ENCODE measurements at places on chromosomes 11 and 22.
A peak's percentile ranks its signal among the peaks of the same experiment; 100 is the strongest.

GRCh38 chr11:65591939-65592857, 3.4 kb downstream of the KCNK7 start:
- no peak for DNase-seq

DNA sequence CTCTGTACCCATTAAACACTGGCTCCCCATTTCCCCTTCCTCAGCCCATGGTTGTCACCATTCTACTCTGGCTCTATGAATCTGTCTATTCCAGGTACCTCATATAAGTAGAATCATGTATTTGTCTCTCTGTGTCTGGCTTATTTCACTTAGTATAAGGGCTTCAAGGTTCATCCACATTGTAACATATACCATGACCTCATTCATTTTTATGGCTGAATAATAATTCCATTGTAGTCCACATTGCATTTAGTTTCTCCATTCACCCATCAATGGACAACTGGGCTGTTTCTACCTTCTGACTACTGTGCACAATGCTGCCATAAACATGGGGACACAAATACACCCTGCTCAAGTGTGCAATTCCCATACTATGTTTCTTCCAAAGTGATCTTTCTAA, 97.3 kb downstream of the MICAL3 start:
- no peak for DNase-seq

GRCh38 chr11:90849312-90849711, 626.5 kb upstream of the CHORDC1 start:
- DNase-seq, result no peak

DNA sequence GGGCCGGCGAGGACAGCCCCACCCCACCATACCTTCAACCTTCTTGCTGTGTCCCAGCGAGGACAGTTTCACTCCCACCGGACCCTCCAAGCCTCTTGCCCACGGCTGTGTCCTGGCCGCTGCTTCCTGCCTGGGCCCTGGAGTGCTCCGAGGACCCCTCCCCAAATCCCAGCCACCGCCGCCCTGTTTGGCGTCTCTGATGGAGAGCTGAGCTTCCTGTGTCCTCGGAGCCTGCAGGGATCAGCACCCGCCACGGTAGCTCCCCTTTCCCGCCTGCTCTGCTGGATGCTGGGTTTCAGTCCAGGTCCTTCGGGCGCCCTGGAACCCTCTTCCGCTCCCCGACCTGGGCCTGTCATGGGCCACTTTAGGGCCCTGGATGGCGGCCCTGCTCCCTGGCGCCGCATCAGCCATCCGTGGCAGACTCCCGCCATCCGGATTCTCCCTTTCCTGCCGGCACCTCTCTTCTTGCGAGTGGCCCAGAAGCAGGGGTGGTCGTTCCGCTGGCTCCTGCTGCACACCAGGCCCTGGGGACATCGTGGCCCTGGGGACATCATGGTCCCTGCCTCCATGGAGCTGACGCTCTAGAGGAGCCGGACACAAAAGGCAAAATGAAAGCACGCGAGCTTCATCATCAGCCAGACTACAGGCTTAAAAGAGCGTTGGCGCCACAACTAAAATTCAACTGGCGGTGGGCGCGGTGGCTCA, 34.3 kb upstream of the GAL start:
- DNase-seq, result no peak

- DNase-seq, result peak; percentile 83
Measured at GRCh38 chr11:9613830-9614762, 40.6 kb downstream of the WEE1 start.

- no peak for DNase-seq
Measured at GRCh38 chr22:40535642-40536041, 100.9 kb downstream of the MRTFA start.

DNA sequence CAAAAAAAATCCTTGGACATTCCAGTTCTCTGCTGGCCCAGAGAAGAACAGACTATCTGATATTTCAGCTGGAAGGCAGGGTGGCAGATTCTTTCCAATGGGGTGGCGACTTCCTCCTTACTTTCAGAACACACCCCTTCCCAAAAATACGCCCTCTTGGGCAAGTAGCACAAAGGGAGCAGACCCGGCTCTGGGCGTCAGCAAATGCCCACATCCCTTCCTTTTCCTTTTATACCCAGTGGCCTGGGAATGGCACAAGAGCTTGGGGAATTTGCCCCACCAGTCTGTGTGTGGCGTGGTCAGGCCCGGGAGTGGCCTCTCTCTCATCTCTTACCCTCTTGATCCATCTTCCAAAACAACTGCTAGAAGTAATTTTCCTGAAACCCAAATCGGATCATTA, 33.0 kb upstream of the NUP160 start:
- no peak for DNase-seq

GRCh38 chr11:76662656-76663485, 7.7 kb downstream of the LRRC32 start:
- DNase-seq, result no peak

- DNase-seq, result no peak
Measured at GRCh38 chr22:33335611-33336279, 277.6 kb upstream of the SYN3 start.

DNA sequence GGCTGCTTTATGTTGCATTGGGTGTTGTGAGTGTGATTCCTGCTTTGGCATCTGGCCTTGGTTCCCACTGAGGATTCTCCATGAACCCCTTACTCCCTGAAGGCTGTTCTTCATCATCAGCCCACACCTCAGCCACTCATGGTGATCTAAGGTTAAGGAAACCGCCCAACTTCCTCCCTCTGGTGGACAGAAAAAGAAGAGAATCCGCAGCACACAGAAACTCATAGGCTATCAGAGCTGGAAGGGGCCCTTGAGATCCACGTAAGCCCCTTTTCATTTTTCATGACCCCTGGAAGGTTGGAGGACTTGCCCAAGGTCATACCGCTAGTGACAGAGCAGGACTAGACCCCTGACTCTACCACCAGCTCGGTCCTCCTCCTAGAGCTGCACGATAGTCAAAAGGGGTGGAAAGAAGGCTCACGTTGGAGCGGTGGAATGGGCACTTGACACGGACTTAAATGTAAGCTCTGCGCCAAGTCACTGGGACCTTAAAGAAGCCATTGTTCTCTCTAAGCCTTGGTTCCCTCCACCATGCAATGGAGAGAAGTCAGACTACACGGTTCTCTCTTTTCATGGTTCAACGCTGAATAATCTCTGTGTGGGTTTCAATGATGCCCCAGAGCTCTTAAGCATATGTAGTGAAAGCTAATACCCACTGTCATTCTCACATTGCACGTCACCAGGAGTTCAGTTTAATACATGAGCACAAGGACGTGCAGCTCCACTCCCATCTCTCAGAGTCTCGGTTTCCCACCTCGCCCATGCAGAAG, 83.6 kb upstream of the CRTAM start:
- DNase-seq, result peak; percentile 49

- DNase-seq, result no peak
Measured at GRCh38 chr11:17186932-17187692, 20.7 kb downstream of the PIK3C2A start.

- DNase-seq, result no peak
Measured at GRCh38 chr11:75907906-75908527, 93.0 kb downstream of the UVRAG start.

DNA sequence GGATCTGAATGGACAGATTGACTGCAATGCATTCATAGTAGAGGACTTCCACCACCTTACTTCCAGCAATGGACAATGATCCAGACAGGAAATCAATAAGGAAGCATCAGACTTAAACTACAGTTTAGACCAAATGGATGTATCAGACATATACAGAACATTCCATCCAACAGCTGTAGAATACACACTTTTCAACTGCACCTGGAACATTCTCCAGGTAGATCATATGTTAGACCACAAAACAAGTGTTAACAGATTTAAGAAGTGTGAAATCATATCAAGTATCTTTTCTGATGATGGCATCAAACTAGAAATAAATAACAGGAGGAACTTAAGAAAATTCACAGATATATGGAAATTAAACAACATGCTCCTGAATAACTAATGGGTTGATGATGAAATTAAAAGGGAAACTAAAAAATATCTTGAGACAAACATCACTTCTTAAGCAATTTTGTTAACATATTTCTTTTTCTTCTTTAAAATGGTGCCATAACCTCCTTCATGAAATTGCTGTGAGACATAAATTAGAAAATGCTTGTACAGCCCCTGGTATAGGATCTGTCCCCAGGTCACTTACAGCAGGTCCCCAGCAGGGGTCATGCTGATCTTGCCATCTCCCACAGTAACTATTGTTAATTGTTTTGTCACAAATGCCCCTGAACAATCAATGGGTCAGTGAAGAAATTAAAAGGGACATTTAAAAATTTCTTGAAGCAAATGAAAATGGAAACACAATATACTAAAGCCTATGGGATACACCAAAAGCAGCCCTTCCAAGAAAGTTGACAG, 100.0 kb upstream of the OR4B1 start:
- DNase-seq, result no peak

DNA sequence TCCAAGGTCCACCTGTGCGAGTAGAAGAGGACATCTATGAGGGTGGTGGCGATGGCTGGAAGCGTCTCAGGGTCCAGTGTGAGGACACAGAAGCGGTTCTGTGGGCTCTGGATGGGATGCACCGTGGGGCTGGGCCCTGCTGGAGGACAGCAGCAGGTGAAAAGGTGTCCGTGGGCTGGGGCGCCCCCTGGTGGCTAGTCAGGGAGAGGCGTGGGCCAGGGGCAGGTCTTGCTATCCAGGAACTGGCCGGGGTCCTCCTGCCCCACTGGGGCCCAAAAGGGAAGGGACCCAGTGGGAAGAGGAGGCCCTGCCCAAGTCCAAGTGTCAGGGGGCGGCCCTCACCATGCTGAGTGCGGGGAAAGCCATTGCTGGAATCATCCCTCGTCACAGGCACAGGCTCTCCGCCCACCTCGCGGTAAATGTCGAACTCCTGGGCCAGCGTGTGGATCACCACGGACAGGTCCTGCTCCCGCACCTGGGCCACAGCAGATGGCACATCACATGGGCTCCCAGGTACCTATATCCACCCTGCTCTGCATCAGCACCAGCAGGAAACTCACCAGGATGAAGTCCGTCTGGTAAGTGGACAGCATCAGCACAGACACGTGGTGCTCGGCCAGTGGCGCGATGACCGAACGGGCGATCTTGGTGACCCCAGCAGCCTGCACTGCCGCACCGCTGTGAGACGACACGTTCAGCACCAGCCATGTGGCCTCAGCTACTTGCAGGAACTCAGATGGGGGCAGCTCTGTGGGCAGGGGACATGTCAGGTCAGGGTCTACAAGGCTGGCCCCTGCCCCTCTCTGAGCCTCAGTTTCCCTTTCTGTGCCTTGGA, 2.3 kb downstream of the CASTOR1 start:
- DNase-seq, result no peak

- DNase-seq, result peak; percentile 33
Measured at GRCh38 chr11:71452199-71453036, 585 bp upstream of the NADSYN1 start.

DNA sequence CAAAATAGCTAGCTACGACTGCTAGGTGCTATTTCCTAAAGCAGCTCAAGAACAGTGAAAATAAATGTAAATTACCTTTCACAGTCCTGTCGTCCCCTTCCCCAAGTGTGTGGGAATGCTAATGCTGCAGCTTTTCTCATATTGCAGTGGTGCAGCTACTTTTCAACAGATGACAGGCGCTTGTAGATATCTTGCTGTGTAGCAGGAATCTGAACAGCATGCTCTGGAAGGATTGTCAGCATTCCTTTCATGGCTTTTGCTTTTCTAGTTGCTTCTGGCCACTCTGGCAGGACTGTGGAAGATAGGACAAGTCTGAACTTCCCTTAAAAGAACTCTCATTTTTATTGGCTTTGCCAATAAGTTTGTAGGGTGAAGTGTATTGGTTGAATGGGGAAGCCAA, 18.8 kb downstream of the FAR1 start:
- no peak for DNase-seq

DNA sequence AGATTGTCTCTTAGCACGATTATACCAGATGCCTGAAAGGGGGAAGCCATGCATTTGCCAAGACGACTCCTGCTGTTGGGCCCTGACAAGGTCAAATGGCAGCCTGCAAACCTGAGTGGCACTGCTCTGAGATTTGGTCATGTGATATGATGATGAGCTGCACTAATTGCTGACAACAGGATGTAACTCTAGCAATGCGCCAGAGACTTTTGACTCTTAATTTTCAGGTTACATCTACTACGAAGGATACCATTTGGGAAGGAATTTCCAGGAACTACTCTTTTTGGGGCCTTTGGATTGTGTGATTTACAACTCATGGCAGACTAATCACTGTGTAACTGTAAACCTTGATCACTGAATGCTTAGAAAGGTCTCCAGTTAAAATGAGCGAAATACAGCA, 13.1 kb downstream of the TREH start:
- DNase-seq, result no peak

GRCh38 chr11:4699697-4700435, 2.2 kb upstream of the OR51E2 start:
- DNase-seq, result no peak

DNA sequence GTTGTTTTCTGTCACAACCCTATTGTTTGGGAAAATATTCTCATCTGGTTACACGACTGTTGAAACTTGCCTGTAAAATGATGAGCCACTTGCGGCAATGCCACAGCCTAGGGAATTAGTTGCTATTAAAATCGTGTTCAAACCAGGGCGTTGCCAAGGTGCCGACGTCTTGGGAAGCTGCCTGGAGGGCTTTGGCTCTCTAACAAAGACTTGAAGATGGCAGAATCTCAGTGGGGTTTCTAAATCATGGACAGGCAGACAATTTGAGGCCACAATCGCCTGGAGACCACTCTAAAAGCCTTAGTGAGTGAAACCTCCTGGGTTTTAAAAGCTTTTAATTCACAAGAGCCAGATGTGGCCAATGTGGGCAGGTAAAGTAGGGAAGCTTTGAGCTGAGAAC, 117.2 kb upstream of the BMAL1 start:
- no peak for DNase-seq

DNA sequence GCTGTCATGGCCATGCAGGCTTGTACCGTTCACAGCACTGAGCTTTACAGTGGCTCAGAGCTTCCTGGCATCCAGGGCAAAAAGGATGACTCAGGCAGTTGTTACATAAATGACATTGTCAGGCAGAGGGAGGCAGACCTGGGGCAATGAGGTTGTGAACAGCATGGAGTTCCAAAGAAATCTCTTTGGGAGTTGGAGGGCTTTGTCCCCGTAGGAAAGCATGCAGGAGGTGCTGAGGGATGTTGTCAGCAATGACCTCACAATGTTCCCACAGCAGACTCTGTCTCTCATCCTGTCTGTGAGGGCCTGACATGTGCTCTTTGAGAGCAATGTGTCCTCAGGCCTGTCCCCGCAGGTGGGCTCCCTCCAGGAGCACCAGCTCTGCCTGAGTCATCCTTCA, 25.9 kb upstream of the PDE2A start:
- no peak for DNase-seq

DNA sequence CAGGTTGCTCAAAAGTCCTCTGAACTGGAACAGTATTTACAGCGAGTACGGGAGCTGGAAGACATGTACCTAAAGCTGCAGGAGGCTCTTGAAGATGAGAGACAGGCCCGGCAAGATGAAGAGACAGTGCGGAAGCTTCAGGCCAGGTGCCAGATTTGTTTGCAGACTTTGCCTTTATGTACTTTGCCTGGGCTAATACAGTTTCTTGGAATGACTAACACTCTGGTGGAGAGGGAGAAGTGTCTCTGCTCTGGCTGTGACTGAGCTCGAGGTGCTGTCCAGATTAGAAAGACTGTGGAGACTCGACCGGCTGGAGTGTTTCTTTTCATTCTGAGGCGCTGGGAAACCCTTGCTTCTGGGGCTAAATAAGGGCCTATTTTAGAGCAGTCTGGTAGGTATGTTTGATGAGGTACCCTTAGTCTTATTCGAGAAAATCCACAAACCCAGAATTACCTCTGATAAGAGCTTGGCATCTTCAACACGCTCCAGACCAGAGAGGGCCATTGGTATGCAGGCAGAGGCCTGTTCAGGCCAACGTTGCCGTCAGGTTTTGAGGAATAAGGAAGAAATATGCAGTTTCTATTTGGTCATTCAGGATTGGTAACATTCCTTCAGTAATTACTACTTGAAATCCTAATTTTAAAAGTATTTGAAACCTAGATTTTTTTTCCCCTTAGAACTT, 76.5 kb downstream of the SWAP70 start:
- DNase-seq, result no peak

- no peak for DNase-seq
Measured at GRCh38 chr11:96254854-96255253, 88.1 kb downstream of the MAML2 start.
